Stimulated activated CD8-positive, alpha-beta memory T cell treated with anti-CD3 and anti-CD28 coated beads, Interleukin-7, amount 100 ng/mL, for 24 hours (primary cell): ENCODE measurements at places on chromosomes 16 and 17.
A peak's percentile ranks its signal among the peaks of the same experiment; 100 is the strongest.

DNA sequence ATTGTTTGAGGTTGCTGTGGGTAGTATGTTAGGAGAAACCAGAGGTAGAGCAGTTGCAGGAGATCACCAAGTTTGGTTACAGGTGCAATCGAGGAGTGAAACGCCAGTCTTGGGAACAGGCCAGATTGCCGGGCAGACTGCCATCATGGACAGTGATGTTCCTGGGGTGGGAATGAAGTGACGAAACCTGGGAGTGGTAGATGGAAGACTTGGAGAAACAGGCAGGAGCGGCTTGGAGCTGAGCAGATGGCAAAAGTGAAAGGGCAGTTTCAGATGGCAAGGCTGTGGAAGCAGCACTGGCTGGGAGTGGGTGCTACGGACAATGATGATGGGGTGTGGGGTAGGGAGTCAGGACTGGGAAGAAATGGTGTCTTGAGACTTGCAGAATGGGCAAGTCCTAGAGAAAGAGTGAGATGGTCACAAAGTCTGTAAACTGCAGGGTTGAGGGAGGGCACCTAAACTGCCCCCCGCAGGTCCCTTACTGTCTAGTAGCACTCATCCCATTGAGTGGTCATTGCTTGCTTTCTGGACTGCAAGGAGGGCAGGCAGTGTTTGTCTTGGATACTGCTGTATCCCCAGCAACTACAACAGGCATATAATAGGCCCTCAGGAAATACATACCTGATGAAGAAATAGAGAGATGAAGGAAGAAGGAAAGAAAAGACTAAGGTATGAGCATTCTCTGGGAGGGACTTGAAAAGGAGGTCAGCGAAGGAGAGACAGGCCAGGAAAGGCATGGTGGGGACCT, 29.5 kb upstream of the ULK2 start:
- no peak for DNase-seq

DNA sequence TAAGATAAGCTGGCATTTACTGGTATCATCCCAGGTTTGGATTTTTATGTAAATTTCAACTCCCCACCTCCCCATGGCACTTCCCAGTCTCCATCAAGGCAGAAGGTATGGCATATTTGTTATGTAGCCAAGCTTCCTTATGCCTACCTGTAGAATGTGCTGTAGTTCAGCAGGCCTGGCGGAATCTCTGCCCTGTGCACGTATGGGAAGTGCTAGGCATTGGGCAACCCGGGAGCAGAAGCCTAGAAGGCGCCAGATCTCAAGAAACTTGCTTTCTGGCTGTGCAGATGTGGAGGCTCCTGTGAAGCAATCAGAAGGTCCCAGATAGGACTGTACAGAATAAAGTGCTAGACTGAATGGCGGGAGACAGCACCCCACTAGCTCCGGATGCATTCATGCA, 64.7 kb downstream of the SNX20 start:
- no peak for DNase-seq

- no peak for DNase-seq
Observed at GRCh38 chr17:67044016-67044772, at the start of gene CACNG1. CACNG1 (plus strand) TSS chr17:67044554; CDS start chr17:67044661, 107 bp downstream.

- no peak for DNase-seq
Observed at GRCh38 chr17:57151798-57152197, 66.8 kb downstream of the AKAP1 start.

DNA sequence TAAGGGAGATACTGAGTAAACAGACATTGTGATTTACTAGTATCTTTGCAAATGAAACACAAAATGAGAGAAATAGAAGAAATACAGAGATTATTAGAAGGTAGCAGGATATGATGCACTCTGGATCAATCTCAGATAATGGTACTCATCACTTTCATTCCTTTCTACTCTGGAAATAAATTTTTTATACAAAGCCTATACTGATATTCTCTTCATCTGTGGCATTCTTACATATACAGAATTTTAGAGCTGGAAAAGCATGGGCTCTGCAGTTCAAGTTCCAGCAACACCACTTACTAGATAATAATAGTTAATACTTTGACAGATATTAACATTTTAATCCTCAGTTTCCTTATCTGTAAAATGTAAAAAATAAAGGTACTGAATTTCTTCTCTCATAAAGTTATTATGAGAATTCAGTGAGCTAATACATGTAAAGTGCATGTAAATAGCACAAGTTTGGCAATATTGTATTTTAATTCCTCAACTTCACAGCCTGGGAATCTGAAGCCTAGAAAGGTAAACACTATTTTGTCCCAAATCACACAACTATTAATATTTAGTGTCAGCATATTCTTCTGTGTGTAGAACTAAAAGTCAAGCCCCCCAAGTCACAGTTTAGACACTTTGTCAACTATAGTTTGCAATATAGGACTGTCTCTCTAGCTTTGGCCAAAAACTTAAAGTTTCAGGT, 6.5 kb downstream of the RNF43 start:
- no peak for DNase-seq

DNA sequence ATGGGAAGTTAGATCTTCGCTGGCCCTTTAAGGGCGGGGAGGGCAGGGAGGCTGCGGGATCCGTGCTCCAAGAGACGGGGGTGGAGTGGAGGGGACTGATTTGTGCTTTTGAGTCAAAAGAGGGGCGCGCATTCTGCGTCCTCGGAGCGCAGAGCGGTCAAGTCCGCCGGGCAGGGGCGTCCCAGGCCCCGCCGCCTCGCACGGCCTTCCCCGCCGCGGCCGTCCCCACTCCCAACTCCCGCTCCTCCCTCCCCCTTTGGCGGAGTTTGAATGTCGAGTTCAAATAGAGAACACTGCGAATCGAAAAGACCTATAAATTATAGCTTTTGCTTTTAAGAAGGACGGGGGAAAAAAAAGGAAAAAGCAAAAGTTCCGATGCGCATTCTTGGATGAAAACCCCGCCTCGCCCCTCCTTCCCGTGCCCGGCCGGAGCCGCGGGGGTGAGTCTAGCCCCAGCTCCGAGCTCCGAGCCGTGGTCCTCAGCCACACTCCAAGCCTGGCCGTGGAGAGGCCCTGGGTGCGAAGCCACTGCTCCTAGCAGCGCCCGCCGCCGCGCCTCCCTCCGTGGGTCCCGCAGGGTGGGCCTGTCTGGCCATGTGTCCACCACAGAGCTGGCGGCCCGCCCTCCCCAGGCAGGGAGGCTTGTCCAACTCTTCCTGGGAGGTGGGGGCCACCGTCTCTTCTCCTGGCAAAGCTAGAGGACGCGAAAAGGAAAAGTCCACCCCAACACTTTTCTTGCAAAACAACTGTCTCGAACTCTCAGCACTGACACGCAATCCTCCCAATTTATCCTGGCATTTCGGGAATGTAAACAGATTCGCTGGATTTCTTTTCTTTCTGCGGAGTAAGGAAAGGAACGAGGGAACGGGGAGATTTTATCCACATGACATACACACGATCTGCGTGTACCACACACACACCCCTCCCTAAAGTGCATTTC, 3.6 kb downstream of the CBX8 start:
- DNase-seq, result no peak

DNA sequence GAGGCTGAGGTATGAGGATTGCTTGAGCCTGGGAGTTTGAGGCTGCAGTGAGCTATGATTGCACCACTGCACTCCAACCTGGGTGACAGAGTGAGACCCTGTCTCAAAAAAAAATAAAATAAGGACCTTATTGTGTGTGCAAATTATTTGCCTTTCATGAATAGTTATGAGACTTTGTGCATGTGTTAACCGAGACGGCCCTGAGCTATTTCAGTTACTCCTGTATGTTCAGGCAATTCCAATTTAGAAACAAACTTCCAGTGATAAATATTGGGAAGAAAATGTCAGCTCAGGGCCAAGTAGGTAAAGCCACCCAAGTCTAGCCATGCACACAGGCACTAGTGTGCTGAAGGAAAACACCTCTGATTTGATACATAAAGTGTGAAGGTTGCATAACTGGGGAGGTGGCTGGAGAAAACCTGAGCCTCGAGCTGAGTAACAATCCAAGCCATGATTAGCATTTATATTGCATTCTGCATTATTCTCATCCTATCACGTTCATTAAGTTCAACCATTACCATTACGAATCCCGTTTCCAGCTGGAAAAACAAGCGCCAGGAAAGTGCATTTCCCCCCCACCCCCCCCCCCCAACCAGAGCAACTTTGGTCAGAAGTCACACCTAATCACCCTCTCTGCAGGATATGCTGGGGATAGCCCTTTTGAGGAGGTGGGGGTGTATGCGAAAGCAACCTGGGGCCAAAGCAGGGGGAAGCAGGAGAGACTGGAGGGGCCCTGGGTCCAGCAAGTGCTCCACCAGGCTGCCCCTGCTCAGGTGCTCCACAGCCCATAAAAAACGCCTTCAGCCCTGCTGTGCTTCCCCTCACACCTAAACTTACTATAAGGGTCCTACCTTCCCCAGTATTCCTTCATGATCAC, 18.6 kb upstream of the ENDOV start:
- no peak for DNase-seq

DNA sequence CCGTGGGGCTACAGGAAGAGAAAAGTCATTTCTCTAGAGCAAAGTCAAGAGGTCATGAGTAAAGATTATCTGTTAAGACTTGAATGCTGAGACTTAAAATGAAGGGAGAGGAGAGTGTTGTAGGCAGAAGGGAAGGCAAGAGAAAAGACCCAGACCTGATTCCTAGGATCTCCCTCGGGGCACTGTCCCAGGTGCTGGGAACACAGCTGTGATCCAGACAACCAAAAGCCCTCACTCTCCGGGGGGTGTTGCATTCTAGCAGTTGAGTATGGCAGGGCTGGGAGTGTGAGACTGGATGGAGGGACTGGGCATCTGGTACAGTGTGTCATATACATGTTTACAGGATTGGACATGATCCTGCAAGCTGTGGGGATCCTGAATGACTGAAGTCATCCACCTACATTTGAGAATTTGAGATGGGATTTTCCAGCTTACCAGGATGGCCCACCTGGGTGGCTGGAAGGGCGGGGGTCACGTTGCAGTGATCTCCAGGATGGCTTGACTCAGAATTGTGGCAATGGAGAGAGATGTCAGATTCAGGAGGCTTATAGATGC, 29.1 kb downstream of the ARSG start:
- no peak for DNase-seq

DNA sequence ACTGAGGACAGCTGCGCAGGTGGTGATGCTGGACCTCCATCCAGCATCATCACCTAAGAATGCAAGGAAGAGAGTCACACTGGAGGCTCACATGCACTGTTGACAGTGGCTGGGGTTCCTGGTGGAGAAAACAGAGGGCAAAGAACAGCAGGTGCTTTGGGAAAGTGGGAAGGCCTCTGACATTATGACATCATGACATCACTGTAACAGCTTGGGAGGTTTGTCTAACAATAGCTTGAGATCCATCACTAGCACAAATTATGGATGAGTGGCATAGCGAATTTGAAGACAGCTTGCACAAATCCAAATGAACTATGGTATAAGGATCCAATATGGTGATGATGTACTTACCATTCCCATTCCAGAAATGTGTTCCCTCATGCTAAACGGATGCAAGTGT, 226.5 kb upstream of the MPHOSPH6 start:
- no peak for DNase-seq

DNA sequence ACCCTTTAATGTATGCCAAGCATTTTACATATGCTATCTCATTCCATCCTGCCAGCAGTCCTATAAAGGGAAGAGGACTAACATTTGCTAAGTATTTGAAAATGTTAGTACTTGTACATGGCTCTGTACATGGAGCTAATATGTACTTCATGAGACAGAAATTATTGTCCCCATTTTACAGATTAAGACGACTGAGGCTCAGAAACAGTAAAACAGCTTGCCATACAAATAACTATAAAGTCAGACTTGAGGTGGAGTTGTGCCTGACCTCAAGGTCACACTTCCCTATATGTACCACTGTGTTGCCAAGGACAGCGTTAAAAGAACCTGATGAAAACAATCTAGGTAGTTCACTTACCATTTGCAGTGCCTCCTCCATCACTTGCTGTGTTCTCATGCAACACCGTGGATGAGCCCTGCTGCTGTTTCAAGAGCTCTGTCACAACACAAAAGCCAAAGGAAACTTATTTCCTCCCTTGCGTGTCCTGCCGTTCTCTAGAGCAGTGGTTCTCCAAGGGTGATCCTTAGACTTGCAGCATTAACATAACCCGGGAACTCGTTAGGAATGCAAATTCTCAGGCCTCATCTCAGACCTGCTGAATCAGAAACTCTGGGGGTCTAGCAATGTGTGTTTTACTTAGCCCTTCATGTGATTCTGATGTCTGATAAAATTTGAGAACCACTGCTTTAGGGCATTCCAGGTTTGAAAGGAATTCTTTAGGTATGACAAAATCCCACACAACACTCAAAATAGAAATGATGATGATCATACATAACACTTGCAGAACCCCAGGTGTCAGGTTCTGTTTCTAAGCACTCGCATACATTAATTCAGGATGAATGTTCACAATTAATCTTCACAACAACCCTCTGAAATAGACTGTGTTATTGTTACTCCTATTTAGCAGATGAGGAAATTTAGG, 51.2 kb upstream of the MTMR4 start:
- DNase-seq, result no peak

GRCh38 chr16:68954911-68955635, 111.7 kb downstream of the TANGO6 start:
- DNase-seq, result no peak

- DNase-seq, result no peak
Observed at GRCh38 chr17:66963521-66963908, 992 bp upstream of the CACNG4 start.

- DNase-seq, result no peak
Observed at GRCh38 chr17:42924891-42925290, 24.3 kb downstream of the G6PC1 start.

- peak; percentile 42 for DNase-seq
Observed at GRCh38 chr16:88505405-88506082, 52.5 kb downstream of the ZFPM1 start.

DNA sequence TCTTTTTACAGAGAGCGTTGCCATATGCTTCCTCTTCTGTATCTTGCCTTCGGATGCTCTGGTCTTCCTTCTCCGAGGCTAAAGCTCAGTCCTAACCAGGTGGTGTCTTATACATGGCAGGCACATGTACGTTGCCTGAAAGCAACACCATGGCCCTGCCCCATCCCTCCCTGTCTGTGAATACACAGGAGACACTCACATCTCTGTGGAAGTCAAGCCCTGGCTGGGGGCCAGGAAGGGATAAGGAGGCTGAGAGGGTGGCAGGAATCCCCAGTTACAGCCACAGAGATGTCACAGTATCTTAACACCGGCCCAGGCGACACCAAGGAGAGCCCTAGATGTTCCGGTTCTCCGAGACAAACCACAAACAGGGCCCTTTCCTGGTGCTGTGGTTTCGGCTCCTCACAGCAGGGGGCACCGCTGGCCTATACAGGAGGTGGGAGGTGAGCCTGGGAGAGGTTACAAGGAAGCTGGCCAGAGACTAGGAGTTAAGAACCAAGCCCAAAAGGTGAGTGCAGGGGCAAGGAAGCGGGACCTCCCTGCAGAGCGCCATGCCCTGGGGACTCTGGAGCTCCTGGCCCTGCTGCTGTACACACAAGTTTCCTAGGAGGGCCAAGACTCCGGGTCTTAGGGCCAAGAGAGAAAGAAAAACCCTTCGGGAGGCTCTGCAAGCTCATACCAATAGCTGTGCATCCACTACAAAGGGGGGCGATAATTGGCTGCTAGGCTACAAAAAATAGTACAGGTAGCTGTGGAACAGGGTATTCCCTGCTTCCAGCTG, 41.7 kb downstream of the SRL start:
- no peak for DNase-seq

GRCh38 chr17:63185420-63185819, 219.4 kb downstream of the TANC2 start:
- DNase-seq, result no peak
